ENCODE measurements at places on chromosomes 7 and 10.

DNA sequence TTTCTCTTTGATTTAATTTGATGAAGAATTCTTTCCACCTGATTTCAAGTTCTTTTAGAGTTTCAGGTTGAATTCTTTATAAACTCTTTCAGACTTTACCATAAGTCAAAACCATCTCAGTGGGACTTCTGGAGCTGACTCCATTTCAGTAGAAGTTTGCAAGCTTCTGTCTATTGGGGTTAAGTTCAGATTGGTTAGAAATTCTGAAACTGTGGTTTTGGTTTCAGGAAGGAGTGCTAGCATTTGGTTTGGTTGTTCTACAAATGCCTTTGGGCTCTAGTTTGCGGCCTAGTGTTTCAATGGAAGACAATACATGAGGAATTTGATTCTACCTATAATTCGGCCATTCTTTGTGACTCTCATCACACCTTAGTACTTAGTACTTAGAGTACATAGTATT, 176.8 kb upstream of the RHOBTB1 start:
- no peak for DNase-seq

DNA sequence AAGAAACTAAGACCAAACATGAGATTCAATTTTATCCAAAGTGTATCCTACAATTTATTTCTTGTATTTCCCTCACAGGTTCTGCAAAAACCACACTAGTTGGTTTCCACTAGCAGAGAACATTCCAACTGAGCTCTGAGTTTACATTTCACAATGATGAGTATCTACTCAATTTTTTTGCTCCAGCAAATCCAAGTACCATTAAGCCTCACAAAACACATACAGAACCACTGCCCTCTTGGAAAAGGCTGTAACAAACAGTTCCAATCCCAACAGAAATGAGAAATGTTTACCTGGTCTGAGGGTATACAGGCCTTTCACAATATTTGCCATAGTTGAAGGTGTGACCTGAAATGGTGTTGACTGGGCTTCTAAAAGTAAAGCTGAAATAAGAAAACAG, 59.9 kb downstream of the CACUL1 start:
- no peak for DNase-seq

GRCh38 chr7:96016735-96017134, 244.4 kb downstream of the DYNC1I1 start:
- no peak for DNase-seq

GRCh38 chr7:124764847-124765400, 668 bp downstream of the GPR37 start:
- DNase-seq, result no peak
